ENCODE measurements at places on chromosomes 3 and 15.
A peak's percentile ranks its signal among the peaks of the same experiment; 100 is the strongest.

- peak; percentile 90 for DNase-seq
These were observed 2.4 kb upstream of the LARP6 start for GRCh38 chr15:70856177-70856883.

GRCh38 chr3:123883111-123883510 lies 1.0 kb downstream of the MYLK start:
- DNase-seq = no peak

GRCh38 chr3:17367171-17367570 lies 375.3 kb downstream of the TBC1D5 start:
- DNase-seq = peak; percentile 51

DNA sequence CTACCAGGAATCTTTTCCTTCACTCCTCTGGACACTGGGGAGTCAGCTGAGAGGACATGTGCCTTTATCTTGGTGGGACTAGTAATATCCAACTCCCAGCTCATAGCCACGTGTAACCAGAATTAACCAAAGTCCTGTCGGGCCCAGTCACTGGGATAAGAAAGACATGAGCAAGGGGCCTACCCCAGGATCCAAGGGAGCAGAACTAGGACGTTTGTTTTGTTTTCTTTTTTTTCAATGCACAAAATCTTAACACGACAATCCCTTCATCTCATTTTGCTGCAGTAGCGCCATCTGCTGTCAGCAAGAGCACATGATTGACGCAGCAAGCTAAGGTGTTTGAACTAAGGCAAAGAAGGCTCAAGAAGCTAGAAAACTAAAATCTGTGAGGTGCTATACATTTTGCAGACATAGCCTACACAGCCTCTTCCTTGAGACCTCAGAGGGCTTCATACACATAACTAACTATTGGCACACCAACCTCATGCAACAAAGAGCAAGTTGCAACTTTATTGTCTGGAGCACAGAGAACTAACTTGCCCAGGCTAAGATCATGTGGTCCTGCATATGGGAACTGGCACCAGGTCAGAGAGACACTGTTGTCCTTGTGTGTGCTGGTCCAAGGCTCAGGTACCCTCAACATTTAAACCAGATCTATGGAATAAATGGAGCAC lies 43.6 kb downstream of the RLBP1 start:
- peak; percentile 83 for DNase-seq

DNA sequence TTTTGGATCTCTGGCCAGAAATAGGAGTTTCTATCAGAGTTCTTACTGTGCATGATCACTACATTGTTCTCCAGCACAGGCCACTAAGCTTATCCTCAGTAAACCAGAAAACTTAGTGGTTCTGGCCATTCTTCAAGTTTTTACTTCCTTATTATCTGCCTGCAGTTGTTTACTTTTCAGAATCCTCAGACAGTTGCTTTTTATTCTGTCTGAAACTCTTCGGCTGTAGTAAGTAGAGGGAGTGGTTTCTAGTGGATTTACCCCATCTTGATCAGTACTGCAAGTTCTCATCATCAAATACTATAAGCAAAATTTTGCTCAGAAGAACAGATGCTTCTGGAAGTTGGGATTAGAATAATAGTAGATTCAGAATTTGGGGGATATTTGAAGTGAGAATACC lies 193.0 kb upstream of the RARB start:
- peak; percentile 7 for DNase-seq

- DNase-seq = no peak
These were observed 3.8 kb upstream of the SCG5 start for GRCh38 chr15:32637704-32638103.

DNA sequence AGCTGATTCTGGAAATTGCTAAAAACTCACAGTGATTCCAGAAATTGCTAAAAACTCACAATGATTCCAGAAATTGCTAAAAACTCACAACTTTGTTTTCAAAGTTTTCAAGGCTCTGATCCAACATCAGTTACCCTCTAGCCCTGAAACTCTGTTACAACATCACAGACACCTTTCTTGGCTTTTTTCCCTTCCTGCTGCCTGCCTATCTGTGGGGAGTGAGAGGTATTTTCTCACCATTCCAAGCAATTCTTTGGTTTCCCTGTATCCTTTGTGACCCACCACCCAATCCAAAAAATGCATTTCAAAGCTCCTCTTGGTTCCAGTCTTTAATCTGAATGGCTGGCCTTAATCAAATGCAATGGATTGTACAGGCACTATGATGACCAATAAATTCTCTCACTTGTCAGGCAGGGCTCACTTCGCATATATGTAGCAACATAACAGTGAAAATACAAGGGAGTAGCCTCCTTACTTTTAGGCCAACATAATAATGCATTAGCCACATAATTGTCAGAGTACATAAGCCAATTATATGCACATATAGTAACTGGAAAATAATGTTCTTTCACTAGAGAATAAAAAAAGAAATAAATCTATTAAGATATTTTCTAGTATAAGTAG lies 1139.0 kb downstream of the ROBO2 start:
- no peak for DNase-seq

- DNase-seq = no peak
These were observed 181.5 kb upstream of the LYSMD4 start for GRCh38 chr15:99914723-99915122.

DNA sequence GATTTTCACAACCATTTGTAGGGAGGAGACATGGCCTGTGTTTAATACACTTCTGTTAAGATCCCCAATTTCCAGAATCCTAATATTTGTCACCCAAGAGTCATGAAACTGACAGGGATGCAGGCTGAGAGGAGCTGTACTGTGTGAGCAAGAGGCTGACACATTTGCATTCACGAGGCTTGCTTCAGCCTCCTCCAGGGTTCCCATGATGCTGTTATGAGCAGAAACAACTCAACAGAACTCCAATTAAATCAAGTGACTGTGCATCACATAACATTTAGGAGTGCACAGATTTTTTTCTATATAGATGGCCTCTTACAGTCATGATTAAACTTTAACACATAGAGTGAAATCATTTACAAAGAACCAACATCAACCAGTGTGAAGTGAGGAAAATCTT lies 292.3 kb upstream of the STT3B start:
- DNase-seq = no peak

DNA sequence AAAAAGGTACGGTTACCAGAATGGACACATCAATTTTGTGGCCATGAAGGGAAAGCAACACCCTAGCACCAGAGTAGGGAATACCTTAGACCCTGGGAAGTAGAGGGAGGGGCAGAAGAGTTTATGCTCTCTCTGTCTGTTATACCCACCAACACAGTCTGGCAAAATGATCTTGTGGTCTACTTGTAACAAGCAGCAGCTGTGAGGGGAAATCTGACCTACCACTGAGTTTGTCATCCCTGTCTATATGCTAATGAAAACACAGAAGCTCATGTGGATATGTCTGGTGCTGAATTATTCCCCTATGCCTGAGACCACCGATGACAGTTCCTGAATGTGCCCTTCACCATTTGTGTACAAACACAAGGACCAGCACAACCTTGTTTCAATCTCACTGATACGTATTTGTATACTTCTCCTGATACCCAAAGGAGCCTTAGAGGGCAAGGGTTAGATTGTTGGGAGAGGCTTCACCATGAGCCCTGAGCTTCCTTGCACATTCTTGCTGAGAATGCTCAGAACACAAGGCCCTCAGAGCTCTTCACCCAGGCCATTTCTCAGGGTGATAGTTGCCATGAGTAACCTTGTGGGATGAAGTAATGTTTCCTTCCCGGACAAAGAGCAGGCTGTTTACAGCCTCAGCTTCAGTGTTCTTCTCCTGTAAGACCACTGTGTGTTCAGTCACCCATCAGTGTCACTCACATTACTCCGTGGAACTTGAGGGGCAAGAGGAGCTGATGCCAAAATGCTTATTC lies 24.7 kb upstream of the ZNF639 start:
- no peak for DNase-seq

GRCh38 chr3:126117786-126118185 lies 33.9 kb upstream of the SLC41A3 start:
- no peak for DNase-seq

DNA sequence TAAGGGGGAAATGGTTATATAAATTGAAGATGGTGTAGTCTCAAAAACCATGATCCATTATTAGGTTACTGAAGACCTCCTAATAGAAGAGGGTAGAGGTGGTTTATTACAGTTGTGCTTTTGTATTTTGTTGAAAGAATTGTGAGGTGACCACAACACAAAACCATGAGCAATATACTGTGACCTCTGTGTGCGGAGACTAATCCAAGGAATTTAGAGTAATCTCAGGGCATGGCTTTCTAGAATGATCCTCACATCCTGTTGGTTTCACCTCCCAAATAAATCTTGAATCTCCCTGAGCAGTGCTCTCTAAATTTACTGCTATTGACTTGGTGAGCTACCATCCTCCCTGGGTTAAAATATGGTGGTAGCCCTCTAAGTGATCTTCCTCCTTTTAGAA lies 52.3 kb downstream of the PTPRG start:
- no peak for DNase-seq

DNA sequence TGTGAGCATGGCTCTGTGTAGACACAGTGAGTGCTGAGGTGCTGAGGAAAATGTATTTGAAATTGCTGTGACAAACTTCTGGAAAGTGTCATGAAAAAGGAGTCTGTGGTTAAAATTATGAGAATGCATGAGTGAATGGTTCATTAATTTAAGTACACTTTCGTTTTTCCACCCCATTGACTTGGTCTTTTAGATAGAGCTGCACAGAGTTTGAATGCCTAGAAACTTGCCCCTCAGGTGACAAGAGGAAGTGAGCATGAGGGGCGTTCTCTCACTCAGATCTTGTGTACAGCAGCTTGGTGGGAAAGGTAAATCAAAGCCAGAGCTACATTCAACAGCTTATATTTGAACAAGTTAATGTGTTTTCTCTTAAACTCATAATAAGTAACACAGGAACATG lies 296.8 kb downstream of the WDR72 start:
- no peak for DNase-seq

DNA sequence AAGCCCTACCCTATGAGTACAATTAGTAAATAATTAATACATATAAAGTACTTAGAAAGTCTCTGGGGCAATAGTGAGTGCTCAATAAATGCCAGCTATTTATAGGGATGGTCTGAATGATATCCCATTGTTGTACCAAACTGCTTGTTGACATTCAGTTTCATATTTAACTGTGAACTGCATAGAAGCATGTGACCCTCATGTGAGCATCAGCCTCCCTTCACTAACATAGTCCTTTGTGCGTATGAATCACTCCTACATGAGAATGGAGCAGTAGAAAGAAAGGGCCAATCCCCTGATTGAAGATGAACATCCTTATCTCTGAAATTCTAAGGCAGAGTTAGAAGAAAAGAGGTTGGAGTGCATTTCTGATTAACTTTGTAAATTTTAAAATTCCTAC lies 68.7 kb upstream of the ATP10A start:
- peak; percentile 28 for DNase-seq

- DNase-seq = no peak
These were observed 264.2 kb upstream of the ROPN1 start for GRCh38 chr3:124256156-124256555.

DNA sequence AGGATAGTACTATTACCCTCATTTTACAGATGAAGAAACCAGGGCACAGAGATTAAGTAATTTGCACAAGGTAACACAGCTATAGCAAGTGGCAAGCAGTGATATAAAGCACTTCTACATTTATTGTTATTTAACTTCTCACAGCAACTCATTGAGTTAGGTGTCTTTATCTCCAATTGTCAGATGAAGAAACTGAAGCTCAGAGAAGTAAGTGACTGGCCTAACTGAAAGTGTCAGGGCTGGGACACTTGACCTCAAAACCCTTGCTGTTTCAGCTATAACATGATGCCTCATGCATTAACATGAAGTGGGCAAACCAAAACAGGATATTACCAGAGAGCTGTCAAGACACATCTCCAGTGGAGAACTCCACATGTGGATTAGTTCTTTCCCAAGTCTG lies 65.8 kb upstream of the LEKR1 start:
- DNase-seq = no peak

GRCh38 chr15:70308735-70309434 lies 211.2 kb upstream of the TLE3 start:
- no peak for DNase-seq

- no peak for DNase-seq
These were observed 237.2 kb downstream of the AGBL1 start for GRCh38 chr15:86316726-86317383.

- no peak for DNase-seq
These were observed 705 bp downstream of the NIPA2 start for GRCh38 chr15:22839046-22839695.

GRCh38 chr3:119530456-119530855 lies 29.0 kb downstream of the CD80 start:
- no peak for DNase-seq

DNA sequence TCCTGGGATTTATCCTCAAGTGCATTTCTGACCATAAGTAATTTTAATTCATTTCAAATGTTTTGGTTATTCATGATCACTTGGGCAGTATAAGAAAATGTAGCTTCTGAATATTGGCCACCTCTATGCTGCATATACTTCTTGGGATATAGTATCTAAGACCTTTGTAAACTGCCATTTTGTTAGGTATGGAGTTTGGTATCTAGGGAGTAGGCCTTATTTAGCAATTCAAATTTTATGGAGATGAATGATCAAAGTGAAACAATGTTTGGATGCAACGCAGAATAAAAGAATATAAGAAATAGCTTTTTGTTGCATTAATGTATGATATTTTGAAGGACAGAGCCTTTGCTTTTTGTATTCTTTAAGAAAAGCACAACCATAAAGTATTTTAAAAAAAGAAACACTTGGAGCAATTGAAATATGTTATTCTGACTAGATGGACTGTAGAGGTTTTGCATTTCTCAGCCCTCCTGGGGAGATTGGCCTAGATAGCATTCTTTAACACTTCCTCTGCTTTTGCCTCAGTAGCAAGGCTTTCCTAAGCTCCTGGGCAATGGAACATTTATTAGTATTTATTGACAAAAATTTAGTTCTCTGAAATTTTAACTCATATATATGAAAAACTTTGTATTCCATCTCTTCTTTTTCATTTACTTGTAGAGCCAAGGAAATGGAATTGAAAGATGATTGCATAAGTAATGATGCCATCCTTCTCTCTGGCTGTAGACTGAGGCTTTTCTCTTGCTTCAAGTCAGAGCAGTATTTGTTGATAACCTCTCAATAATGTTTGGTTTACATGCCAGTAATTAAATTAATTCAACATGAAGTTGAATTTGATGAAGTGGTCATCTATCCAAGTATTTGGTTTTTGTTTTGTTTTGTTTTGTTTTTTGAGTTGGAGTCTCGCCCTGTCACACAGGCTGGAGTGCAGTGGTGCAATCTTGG lies 61.8 kb upstream of the UTS2B start:
- peak; percentile 53 for DNase-seq

GRCh38 chr3:136994772-136995516 lies 37.2 kb downstream of the IL20RB start:
- peak; percentile 88 for DNase-seq

Measured in fibroblast of skin of scalp (primary cell).